ENCODE measurements at places on chromosomes 7 and 10.

DNA sequence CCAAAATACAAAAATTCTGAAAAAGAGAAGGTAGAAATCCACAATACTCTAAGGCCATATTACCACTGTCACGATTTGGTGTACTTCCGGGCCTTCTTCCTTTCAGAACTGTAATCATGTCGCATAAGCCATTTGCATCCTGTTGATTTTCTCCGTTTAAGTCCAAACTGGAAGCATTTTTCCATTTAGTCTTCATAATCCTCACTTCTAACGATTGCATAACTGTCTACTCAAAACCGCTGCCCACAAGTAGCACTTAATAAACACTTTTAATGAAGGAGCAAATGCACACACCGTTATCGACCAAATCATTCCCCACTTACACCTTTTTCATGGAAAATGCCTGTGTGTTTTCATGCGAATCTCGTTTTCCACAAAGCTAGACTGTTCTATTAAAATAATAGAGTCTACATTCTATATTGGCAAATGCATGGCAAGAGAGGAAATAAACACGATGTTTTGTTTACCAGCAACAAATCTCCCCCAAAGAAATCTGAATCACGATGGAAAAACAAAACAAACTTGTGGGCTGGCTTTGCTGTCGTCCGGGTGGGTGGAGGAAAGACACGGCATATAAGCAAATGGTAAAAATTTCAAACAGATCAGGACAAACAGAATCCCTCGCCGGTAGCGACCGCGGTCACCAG, 1.0 kb downstream of the ATE1 start:
- DNase-seq, result no peak

DNA sequence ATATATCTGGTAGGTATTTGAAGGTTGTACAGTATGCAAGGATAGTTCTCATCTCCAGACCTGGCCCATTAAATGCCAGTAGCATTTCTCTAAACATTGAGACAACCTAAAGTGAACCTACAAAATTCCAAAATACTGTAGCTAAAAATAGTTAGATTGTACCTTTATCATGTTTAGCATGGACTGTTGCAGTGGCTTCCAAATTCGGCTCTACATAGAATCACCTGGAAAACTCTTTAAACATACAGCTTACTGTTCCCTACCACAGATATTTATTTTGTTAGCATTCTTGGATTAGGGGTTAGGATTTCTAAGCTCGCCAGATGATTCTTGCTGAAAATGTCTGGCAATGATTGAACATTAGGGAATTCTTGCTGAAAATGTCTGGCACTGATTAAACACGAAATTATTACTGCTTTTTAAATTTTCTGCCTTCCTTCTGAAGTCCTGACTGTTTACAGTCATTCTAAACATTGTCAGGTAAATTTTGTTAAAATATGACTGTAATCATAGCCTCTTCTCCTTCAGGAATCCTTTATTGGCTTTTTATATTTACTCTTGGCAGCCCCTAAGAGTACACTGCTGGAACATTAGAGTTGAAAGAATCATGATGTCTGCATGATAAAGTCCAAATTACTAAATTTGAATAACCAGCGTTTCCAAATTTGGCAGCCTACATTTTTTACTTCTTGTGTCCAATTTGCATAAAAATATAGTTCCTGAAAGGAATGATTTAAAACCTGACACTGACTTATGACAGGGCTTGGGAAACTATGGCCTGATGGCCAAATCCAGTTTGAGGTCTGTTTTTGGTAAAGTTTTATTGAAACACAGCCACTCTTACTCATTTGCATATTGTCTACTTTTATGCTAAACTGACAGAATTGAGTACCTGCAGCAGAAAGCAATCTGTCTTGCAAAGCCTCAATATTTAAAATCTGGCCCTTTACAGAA, 40.3 kb downstream of the SHOC2 start:
- DNase-seq, result no peak

DNA sequence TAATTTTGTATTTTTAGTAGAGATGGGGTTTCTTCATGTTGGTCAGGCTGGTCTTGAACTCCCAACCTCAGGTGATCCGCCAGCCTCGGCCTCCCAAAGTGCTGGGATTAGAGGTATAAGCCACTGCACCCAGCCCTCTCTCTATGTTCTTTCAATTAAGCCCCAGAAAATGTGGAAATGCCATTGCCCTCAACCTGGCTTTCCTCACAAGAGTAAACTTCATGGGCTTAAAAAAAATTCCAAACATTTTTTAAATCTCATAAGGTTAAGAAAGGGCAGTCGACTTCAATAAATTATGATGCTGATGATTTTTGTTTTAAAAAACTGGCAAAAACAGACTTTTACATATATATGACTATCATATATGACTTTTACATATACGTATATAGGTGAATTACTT, 107.6 kb downstream of the TES start:
- DNase-seq, result no peak

DNA sequence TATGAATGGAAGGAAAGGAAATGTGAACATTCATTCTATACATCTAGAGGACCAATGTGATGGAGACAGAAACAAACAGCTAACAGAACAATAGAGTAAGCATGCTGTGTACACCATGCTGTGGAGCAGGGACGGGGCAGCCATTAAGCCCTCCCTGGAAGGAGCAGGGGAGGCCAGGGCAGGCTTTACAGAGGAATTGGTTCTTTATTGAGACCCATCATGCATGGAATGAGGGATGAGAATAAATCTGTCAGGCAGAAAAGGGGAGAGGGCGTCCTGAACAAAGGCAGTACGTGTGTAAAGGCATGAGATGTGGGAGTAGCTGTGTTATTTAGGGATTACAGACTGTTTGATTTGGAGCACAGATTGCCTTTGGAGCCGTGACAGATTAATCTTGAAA, 35.2 kb downstream of the STK17A start:
- DNase-seq, result no peak

- DNase-seq, result no peak
Observed at GRCh38 chr7:87027900-87028299, 31.6 kb downstream of the ELAPOR2 start.

DNA sequence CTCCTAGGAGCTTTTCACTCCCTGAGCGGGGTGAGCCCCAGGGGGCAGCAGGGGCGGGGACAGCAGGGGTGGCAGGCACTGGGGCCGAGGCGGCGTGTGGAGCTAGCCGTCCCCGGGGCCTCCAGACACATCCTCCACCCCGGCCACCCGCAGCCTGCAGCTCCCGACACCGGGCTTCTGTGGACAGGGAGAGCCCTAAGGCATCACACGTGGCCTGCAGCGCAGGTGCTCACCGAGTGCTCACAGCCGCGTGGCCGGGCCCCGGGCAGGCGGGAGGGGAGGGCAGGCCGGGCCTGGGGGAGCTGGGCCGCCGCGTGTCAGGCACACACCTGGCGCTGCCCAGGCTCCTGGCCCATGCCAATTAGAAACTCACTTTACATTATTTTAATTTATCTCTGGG, 51.4 kb downstream of the MICALL2 start:
- DNase-seq, result no peak

- no peak for DNase-seq
Observed at GRCh38 chr7:50533866-50534265, 31.3 kb downstream of the DDC start.

GRCh38 chr10:36116731-36117130, 474.6 kb upstream of the FZD8 start:
- no peak for DNase-seq

- no peak for DNase-seq
Observed at GRCh38 chr10:51905032-51905431, 205.6 kb upstream of the CSTF2T start.

- DNase-seq, result no peak
Observed at GRCh38 chr10:43402880-43403452, 6.0 kb downstream of the HNRNPF start.

DNA sequence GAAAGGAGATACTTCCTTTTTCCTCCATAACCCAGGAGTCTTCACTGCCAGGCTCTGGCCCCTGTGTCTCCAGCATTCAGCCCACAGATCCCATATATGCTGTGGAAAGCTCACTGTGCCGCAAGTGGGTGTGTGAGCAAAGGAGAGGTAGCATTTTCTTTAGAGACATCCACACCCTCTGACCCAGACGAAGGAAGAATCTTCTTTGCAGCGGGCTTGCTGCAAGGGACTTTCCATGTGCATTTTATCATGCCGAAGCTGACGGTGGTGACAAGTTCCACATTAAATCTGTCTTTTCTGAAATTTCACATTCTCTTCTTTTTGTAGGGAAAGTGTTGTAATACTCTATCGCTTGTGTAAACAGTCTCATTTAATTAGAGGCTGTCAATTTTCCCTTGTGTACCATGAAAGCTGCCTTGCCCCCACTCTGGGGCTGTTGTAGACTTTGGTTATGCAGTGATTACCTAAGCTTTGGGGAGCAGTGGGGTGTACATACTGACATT, 409.5 kb downstream of the SUGCT start:
- DNase-seq, result no peak

DNA sequence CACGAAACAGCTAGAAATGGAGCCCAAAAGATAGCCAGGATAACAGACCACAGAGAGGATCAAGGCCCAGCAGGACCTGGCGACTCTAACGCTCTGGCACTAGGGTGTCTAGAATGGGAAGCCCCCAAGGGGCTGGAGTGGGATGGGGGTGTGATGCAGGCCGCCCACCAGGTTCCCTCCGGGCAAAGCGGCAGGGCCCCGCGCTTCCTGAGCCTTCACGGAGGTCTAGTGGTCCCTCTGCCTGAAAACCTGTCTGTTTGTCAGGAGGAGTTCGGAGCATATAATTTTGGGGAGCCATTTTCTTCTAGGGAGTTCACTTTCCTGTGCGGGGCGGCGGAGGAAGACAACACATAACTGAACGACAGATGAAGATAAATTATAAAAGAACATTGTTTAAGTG, 48.2 kb upstream of the FXYD4 start:
- no peak for DNase-seq

DNA sequence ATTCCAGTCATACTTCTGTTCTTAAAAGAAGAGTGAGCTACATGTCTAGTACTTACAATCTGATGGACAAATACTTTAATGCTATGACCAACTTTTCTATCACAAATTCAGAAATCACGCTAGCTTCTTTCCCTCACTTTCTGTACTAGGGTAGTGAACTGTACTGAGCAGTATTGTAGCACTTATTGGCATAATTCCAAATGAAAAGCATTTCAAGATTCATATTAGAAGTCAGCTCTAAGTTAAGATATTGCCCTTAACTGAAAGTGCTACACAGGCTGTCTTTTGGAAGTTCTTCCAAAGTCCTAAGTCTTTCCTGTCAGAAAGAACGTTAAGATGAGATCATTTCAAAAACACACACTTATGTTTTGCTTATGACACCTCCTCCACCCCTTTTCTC, 13.4 kb downstream of the P4HA1 start:
- no peak for DNase-seq

GRCh38 chr7:127556404-127556803, 29.0 kb downstream of the GCC1 start:
- no peak for DNase-seq

DNA sequence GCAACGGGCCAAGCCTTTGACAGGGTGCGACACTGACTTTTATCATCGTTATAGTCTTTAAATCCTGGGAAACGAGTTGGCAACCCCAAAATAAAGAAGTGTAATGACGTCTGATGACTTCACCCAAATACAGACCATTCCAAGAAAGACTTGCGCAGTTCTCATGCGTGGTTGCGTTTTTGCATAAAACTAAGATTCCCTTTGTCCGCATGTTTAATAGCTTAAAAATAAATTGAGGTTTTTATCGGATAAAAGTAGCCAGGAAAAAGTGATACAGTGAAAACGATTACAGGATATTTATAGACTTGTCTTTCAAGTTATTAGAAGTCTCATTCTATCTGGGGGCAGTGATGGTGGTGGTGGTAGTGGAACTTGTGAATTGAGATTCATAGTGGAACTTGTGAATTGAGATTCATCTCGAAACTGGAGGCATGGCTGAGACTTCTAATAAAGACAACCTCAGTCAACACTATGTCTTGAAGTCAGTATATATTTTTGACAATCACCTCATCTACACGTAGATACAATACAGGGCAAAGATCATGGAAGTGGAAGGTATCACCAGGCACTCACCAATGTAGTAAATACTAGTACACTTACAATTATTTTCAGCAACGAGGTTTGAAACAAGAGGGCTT, 1.2 kb upstream of the NAMPT start:
- no peak for DNase-seq

DNA sequence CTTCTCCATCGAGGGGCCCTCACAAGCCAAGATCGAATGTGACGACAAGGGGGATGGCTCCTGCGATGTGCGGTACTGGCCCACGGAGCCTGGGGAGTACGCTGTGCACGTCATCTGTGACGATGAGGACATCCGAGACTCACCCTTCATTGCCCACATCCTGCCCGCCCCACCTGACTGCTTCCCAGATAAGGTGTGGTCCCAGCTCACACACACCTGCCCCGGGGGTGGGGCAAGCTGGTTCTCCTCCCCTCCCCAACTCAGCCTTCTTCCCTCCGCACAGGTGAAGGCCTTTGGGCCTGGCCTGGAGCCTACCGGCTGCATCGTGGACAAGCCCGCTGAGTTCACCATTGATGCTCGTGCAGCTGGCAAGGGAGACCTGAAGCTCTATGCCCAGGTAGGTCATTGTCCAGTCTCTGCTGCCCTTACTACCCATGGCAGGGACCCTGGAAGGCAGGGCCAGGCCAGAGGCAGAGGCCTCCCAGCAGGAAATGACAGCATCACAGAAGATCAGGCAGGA, 11.0 kb downstream of the FLNC start:
- no peak for DNase-seq

DNA sequence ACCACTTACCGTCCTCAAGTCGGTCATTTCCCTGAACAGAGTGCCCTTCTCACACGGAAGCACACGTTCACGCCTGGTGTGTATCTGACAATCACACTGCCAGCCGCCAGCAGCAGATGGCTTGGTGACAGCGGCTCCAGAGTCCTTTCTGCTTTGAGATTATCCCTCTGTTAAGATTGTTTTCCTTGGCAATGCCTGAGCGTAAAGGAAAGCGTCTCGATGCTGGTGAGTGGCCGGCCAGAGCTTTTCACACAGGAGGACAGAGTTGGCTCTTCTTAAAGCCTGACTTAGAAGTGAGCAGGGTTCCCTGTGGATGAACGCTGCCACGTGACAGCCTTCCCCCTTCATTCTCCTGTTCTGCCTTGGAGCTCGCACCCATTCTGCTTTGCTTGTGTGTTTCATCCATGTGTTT, 22.1 kb upstream of the PRKAR1B start:
- no peak for DNase-seq

DNA sequence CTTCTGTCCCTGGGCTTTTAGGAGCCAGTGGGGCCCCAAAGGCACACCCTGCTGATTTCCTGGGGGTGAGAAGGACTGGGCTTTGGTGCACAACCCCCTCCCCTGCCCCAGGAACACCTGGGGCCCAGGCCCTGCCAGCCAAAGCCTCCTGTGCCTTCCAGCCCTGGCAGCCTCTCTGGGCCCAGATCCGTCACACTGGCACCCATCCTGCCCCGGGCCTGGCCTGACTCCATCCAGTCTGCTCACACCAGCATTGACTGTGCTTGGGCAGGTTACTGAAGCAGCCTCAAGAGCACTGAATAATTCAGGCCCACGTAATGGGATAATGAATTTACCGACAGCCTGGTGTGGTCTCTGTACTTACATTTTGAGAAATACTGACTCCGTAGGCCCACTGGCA, 12.0 kb upstream of the COMTD1 start:
- DNase-seq, result no peak

DNA sequence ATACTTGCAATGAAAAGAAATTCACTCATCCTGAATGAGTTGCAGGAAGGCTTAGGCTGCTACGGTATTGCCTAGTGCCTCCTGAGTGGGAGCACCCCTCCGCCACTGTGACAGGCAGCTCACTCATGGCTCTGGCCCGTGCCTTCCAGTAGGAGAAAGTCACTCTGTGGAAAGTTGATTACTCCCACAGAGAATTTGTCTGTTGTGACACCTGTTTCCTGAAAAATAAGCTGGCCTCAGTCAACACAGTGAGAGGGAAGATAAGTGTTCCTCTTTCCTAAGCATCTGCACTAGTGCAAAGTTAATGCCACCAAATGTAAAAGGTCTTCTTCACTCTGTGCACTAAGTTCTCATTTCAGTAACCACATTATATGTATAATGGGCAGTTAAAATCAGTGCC, 158.8 kb upstream of the INHBA start:
- no peak for DNase-seq

Data from kidney epithelial cell (primary cell).